ENCODE measurements at places on chromosomes 16 and 17.

- peak; percentile 36 for DNase-seq
Measured at GRCh38 chr16:11797957-11798299, 870 bp upstream of the ZC3H7A start.

- DNase-seq = no peak
Measured at GRCh38 chr17:20066253-20066652, 57.1 kb downstream of the SPECC1 start.

- DNase-seq = no peak
Measured at GRCh38 chr16:4612474-4612931, 2.2 kb downstream of the UBALD1 start.

GRCh38 chr16:30778549-30779244 lies 8.3 kb downstream of the ZNF629 start:
- no peak for DNase-seq

- DNase-seq = no peak
Measured at GRCh38 chr16:23699100-23699499, 13.9 kb downstream of the ERN2 start.

DNA sequence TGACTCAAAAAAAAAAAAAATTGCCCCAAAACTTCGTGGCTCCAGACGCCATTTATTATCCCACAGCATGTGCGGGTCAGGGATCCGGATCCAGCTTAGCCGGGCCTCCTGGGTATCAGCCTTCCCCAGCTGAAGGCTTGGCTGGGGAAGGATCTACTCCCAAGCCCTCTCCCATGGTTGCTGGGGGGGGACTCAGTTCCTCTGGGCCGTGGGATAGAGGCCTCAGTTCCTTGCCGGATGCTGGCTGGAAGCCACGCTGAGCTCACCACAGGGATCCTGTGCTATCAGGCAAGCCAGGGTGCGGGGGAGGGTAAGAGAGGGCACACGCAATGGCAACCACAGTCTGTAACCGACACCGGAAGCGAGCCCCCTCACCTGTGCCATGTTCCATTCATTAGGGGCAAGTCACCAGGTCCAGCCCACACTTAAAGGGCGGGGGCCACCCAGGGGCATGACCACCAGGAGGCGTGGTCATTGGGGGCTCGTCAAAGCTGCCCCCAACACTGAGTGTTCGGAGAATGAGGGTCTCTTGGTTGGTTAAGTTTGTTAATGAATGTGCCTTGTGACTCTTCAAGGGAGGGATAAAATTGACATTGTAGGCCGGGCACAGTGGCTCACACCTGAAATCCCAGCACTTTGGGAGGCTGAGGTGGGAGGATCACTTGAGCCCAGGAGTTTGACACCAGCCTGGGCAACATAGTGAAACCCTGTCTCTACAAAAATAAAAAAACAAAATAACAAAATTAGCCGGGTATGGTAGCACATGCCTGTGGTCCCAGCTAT lies 210.0 kb upstream of the GSE1 start:
- no peak for DNase-seq

Data from inflammatory macrophage treated with lipopolysaccharide for 4 hours (primary cell).